ENCODE measurements at places on chromosomes 11 and 22. TPM values are rescaled to one million over a fixed set of nuclear protein-coding genes. Genes with fewer than 3 reads are reported as not detected.
A peak's percentile ranks its signal among the peaks of the same experiment; 100 is the strongest.

DNA sequence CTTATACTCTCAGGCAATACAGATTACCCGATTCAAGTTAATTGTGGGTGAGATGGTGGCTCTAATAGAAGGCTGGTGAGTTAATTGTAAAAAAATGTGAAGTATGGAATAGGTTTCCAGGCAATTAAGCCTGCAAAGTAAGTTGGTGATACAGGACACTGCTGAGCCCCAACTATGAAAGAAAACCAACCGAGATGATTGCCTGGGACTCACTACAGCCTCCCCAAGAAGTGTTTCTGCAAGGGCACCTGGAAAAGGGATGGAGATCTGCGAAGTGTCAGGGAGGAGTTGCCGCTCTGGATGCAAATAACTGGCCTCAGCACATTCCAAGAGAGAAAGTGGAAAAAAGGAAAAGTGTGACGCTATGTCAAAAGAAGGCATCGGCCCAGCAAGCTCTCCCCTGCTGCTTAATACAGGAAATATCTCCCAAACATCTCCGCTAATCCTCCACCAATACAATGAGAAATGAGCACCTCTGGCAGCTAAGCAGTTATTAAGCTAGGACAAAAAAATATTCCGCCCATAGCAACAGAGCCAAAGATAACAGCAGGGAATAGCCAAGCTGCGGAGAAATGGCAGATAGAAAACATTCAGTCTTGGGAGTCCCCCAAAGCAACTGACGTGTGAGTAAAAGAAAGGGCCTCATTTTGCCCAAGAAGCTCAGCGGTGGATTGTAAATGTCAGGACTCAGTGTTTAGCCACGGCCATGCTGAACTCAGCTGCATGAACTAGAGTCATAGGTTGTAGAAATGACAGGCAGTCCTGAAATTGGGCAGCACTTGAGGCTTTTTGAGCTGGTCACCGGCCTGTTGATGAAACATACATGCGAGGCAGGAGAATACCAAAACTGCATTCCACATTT lies 133.7 kb downstream of the SNX19 start:
- peak; percentile 53 for DNase-seq

- no peak for DNase-seq
These were observed 1.7 kb upstream of the RTCB start for GRCh38 chr22:32413719-32414118.

The P2RY2 gene
- polyA plus RNA-seq: 1.8 TPM

GRCh38 chr11:45313171-45313865 lies 27.2 kb upstream of the SYT13 start:
- no peak for DNase-seq

- DNase-seq: no peak
These were observed 82.0 kb downstream of the KIRREL3 start for GRCh38 chr11:126918556-126918955.

DNA sequence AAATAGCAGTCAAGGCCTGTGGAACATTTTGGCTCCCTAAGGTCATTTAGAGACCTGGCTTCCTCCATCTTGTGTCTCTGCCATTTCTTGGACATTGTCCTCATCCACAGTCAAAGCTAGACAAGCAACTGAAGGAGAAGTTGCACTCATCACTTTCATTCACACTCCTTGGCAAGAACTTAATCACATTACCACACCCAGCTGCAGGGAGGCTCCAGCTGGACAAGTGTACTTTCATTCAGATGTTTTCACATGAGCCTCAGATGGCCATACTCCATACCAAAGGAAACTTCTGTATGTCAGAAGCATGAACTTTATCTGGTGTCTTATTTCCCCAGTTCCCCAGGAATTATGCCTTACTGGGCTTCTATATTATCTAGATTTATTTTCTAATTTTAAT lies 537.4 kb downstream of the TMEM135 start:
- DNase-seq: no peak

The TSGA10IP gene
- 0.09 TPM for polyA plus RNA-seq

DNA sequence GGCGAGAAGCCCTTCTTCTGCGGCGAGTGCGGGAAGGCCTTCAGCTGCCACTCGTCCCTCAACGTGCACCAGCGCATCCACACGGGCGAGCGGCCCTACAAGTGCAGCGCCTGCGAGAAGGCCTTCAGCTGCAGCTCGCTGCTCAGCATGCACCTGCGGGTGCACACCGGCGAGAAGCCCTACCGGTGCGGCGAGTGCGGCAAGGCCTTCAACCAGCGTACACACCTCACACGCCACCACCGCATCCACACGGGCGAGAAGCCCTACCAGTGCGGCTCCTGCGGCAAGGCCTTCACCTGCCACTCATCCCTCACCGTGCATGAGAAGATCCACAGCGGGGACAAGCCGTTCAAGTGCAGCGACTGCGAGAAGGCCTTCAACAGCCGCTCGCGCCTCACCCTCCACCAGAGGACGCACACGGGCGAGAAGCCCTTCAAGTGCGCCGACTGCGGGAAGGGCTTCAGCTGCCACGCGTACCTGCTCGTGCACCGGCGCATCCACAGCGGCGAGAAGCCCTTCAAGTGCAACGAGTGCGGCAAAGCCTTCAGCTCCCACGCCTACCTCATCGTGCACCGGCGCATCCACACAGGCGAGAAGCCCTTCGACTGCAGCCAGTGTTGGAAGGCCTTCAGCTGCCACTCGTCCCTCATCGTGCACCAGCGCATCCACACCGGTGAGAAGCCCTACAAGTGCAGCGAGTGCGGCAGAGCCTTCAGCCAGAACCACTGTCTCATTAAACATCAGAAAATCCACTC lies 12.2 kb downstream of the ZNF74 start:
- no peak for DNase-seq

GRCh38 chr11:34053161-34053686 lies 1.7 kb downstream of the CAPRIN1 start:
- DNase-seq: peak; percentile 60

The IRAG1 gene
- 75.9 TPM for polyA plus RNA-seq

The MRGPRX3 gene
- not detected for polyA plus RNA-seq

- no peak for DNase-seq
These were observed 40.7 kb upstream of the RBFOX2 start for GRCh38 chr22:36069368-36069767.

DNA sequence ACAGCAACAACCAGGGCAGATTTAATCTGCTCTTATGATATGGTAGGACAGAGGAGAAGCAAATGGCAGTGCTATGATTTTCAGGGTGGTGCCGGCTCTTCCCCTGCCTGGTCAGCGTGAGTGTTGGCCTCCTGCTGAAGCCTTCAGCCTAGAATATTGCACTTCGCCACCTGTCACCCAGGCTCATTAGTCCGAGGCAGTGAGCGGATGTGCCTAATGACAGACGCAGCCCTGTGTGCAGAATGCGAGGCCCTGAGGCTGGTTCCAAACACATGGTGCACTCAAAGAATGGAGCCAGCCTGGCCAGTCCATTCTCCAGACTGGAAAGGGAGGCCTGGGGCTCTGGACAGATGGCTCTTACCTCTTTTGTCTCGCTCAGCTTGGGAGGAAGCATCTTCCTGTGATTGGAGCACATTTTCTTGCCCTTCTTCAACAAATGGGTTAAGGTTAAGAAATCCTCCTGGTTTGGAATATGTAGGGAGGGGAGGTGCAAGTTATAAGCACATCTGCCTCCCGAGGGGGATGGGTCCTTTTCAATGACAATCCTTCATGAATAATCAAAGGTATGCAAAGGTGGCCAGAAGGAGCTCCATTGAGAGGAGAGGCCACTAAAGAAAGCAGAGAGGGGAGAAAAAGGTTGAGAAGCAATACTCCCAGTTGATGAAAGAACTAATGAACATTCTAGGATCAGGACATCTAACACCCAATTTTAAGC lies 39.7 kb upstream of the GALNT18 start:
- no peak for DNase-seq

GRCh38 chr11:112745973-112746372 lies 215.2 kb upstream of the NCAM1 start:
- no peak for DNase-seq

GRCh38 chr11:81030186-81030585 lies 1589.4 kb upstream of the TENM4 start:
- DNase-seq: no peak

DNA sequence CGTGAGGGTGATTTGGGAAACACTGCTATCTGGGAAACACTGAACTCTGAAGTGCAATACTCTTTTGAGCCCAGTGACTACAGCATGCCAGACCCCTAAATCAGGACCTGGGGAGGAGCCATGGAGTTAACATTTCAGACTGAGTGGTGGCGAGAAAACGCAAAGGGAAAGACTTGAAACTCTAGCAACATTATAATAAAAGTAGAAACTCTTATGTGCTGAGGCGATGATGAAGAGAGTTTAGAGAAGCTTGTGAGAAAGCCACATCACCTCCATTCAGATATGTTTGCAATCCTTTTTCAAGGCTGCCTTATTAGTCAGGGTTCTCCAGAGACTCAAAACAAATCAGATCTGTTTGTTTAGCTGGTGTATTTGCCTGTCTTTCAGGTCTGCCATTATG lies 1.9 kb downstream of the FEN1 start:
- no peak for DNase-seq

DNA sequence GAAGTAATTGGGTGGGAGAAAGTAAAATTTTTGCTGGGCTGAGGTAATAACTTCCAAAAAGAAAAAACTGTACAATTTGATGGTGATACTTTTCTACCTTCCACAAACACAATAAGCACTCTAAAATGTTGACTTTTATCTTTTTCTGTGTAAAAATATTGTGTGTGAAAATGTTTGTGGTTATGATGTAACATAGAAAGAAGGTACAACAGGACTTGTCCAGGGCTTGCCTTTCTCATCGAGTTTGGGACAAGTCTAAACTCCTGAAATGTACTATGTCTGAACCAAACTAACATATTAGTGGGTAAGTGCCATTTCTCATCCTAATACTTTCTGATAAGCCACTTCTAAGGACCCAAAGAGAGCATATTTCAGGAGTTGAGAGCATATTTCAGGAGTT lies 174.2 kb upstream of the PDGFD start:
- DNase-seq: no peak

The ALDH3B1 gene
- 14.4 TPM for polyA plus RNA-seq

The GP1BB gene
- 2.2 TPM for polyA plus RNA-seq

The BBOX1 gene
- polyA plus RNA-seq: 0.05 TPM

DNA sequence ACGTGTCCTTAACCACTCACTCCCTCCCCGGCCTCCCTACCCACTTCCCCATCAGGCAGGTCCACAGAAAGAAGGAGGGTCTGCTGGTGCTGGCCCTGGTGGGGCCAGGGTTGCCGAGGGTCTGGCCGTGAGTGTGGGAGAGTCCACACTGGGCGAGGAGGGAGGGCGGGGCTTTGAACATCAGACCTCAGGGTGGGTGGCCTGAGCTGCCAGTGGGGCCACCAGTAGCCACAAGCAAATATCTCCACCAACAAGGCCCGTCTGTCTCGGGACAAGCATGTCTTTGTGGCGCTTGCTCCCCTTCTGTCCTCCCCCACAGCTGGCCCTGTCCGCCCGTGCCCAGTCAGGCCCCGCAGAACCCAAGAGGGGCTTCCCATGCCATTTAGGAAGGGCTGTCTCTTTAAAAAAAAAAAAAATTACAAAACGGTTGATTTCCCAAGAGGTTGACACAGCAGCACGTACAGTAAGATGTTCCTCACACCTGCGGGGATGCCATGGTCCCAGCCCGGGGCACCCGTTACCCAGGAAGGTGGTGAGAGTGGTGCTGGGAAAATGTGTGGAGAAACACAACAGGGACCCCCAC lies 17.7 kb upstream of the TALDO1 start:
- no peak for DNase-seq

- DNase-seq: no peak
These were observed 96.0 kb downstream of the TENM4 start for GRCh38 chr11:79344753-79345294.

- DNase-seq: no peak
These were observed 55.4 kb downstream of the HSD17B12 start for GRCh38 chr11:43735961-43736360.

The MS4A7 gene
- 10.8 TPM for polyA plus RNA-seq

DNA sequence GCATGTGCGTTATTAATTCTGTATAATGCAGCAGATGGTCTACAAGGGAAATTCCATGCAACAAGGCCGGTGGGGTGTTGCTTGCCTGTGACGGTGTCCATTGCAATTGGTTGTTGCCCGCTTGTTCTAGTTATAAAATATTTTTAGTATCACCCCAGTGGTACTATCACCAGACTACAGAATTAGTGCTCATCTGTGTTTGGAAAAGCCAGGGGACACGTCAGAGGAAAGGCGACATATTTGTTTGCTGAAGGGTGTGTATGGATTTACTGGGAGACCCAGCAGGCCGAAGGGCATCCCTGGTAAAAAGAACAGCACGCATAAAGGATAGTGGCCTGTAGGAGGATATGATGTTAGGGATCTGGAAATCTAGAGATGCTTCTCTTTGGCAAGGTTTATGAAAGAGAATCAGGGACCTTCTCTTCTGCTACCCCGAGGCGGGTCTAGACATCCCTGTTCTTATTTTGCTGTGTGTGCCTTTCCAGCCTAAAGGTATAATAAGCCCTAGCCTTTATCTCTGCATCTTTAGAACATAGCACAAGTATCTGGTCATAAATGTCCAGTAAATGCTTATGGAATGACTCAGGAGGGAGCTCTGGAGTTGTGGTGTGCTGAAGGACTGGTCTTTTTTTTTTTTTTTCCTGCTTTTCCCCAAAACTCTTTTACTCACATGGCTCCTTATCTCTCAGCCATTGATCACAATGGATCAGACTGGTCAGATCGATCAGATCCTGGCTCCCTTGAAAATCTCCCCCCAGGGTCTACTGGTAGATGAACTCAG lies 90.9 kb downstream of the LDLRAD3 start:
- no peak for DNase-seq

GRCh38 chr22:41538583-41538982 lies 5.7 kb downstream of the POLR3H start:
- no peak for DNase-seq

DNA sequence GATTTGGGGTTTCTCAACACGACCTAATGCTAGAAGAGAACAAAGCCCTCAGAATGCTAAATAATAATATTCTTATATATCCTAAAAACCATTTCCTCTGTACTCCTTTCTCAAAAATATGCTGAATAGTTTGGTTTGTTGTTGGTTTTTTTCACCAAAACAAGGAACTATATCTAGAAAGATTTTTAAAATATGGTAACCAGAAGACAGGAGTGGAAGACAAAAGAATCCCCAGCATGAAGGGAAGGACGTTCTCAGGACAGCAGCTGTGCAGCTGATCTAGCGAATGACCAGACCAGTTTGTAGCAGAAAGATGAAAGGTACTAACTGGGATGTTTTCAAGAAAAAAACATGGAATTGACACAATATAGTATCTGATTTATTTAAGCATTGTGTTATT lies 19.3 kb downstream of the FEZ1 start:
- no peak for DNase-seq

DNA sequence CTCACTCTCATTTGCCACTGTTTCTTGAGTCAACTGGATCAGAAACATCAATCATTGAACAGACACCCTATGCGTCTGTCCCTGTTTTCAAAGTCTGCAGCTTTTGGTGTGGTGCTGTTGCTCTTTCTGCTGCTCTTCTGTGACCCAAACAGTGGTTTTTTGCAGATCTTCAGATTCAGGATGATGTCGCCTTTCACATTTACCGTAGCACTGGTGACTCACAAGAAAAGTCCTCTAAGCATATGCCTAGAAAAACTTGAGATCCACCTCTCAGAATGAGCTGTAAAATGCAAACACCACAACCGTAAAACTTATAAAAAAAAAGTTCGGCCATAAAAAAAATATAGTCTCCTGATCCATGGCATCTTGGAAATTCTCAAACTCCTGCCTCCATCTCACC lies 400.4 kb downstream of the NTM start:
- no peak for DNase-seq

GRCh38 chr11:116931206-116931953 lies 94.0 kb upstream of the APOA1 start:
- DNase-seq: no peak

All from urinary bladder (tissue), 4 donors.